Dermis microvascular lymphatic vessel endothelial cell (primary cell): ENCODE measurements at places on chromosomes 4 and X.
A peak's percentile ranks its signal among the peaks of the same experiment; 100 is the strongest.

GRCh38 chrX:147174591-147174990 is 360.0 kb upstream of the CXorf51A start:
- DNase-seq, result no peak

DNA sequence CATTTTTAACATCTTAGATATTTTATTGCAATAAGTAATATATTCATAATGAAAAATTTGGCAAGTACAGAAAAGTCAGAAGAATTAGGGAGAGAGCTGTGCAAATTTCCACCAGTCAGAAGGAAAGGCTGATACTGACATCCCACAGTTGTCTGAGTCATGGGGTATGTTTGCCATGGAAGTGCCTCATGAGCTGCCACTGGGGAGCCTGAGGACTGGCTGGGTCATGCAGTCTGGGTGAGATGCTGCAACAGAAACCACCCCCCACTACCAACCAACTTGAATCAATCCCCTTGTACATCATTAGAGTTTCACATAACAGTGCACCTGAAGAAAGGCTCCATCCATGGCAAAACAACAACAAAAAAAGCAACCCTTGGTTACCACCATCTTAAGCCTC is 45.2 kb upstream of the ENPP6 start:
- DNase-seq, result no peak

DNA sequence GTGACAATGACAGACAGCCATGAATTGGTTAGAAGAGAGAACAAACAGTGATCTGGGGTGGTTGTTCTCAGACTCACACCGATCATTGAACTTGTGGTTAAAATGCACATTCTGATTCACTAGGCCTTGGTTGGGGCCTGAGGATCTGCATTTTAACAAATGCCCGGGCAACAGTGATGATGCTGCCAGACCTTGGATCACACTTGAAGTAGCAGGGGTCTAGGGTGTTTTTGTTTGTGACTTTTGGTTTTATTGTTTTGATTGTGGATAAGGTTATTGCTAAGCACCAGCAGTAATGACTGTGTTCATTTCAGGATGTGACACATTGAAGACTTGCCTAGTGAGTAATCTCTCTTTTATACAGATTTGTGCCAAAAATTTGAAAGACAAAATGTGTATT is 36.5 kb downstream of the TXLNG start:
- DNase-seq, result peak; percentile 83

- DNase-seq, result no peak
Observed at GRCh38 chr4:33850371-33850902, 2393.9 kb downstream of the ARAP2 start.

DNA sequence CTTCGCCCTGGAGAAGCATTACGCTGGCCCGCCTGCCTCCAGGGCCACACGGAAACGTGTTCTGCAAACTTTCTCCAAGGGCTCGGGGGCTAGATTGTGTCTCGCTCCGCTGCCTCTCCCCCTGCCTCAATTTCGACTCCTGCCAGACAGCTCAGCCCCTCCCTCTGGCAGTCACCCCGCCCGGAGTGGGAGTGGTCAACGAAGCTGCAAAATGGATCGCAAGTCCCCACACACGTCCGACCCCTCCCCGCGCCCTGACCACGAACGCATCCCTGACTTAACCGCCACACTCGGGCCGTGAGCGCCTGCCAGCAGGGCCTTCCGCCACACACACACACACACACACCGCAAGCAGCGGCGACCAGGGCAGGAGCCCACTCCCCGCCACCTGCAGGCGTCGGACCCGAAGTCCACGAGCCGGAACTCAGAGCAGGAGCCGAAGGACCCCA is 47.0 kb upstream of the NKAP start:
- no peak for DNase-seq

DNA sequence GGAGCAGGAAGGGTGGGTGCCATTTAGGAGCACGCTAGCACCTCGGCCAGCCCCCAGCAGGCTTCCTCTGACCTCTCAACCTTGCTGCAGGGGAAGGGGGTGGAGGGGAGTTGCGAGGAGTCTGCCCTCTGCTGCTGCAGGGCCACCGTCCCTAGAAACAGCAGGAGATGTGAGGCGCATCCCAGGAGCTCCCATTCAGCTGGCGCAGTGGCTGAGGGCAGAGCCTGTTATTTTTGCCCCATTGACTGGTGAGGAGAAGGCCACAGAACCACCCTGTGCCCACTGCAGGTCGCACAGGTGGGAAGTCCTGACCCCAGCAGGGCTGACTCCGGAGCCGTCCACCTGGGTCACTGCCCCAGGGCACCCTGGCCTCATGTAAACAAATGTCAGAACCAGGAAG is 8.0 kb downstream of the PDE6B start:
- no peak for DNase-seq

- DNase-seq, result no peak
Observed at GRCh38 chr4:17851959-17852358, 41.2 kb downstream of the NCAPG start.
